ENCODE measurements at places on chromosomes 2 and 18.

GRCh38 chr2:185373229-185373628 lies 365.4 kb upstream of the FSIP2 start:
- DNase-seq, result no peak

GRCh38 chr18:159037-159652 lies 788 bp downstream of the USP14 start:
- no peak for DNase-seq

- no peak for DNase-seq
Measured at GRCh38 chr2:29583104-29583503, 338.3 kb downstream of the ALK start.

DNA sequence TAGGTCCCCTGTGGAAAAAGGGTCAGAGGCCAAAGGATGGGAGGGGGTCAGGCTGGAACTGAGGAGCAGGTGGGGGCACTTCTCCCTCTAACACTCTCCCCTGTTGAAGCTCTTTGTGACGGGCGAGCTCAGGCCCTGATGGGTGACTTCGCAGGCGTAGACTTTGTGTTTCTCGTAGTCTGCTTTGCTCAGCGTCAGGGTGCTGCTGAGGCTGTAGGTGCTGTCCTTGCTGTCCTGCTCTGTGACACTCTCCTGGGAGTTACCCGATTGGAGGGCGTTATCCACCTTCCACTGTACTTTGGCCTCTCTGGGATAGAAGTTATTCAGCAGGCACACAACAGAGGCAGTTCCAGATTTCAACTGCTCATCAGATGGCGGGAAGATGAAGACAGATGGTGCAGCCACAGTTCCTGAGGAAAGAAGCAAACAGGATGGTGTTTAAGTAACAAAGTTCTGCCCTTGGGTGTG lies 165.8 kb downstream of the RPIA start:
- no peak for DNase-seq

GRCh38 chr2:213233438-213234330 lies 50.6 kb upstream of the SPAG16 start:
- no peak for DNase-seq

DNA sequence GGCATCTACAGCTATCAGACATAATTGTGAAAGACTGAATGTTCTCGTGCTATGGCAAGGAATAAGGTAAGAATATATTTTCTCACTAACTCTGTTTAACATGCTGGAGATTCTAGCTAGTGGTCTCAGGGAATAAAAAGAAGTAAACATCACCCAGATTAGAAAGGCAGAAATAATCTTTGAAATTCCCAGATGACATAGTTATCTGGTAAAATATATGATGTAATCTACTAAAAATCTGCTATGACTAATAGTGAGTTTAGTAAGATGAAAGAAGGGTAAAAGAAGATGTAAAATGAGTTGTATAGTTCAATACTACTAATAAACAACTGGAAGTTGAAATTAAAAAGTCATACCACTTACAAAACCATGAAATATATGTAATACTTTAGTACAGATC lies 134.2 kb downstream of the DSC3 start:
- no peak for DNase-seq

- no peak for DNase-seq
Measured at GRCh38 chr2:43251171-43251731, 24.8 kb upstream of the ZFP36L2 start.

DNA sequence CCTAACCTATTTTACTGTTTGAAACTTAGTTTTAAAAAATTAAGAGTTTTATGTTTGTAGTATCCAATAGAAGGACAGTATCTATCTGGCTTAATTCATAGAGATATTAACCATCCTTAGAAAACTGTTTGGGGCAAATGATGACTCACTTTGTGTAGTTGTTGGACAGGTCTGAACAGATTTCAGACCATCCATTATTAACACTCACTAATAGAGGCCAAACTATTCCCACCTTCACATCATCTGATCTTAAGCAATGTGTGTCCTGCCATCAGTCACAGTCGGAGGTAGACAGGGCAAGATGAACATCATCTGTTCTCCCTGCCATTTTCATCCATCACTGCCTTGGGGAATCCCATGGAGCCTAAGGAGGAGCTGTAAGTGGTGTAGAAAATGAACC lies 164.6 kb upstream of the DCC start:
- no peak for DNase-seq

DNA sequence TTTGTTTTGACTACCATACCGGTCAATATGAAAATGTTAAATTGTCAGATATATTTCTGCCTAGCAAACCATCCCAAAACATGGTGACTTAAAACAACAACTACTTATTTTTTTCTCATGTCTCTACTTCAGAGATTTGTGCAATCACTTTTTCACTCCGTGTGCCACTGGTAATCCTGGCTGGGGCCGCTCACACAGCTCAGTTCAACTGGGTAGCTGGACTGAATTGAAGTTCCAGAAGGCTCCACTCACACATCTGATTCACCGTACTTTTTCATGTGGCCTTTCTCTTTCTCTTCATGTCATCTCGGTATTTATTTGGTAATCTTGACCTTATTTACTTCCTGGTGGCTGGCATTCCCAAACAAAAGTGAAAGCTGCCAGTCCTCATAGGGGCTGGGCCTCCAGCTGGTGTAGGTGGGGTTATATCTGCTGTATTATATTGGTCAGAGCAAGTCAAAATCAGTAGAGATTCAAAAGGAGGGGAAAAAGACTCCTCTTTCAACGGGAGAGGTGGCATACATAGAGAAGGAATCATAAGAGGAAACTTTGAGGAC lies 513.9 kb upstream of the NXPH2 start:
- no peak for DNase-seq

DNA sequence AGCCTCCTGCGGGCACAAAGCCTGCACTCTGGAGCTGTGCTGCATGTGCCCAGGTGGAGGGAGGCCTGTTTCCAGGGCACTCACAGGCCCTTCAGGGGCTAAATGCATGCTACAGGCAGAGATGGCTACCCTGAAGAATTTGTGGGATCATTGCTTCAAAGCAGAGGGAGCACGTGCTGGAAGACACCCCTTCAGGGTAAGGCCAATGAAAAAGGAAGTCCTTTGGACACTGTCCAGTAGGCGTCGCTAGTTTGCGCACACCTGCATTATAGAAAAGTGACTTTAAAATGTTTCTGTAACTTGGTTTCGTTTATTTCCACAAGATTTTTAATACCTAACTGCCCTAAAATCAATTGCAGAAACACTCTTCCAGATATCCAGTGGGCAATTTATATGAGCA lies 325.3 kb downstream of the ZNF516 start:
- no peak for DNase-seq

DNA sequence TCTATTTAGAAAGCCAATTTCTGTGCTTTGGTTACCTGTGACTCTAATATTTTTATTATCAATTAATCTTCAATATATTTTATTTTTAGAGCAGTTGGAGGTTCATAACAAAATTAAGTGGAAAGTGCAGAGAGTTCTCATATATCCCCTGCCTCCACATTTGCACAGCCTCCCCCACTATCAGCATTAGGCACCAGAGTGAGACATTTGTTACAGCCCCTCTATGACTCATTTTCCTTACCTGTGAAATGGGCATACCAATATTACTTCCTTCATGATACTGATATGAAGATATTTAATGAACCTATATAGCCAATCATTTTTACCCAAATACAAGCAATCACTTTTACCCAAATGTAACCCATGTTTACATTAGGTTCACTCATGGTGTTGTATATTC lies 34.0 kb upstream of the CYTIP start:
- DNase-seq, result no peak

GRCh38 chr2:25957743-25958142 lies 24.6 kb downstream of the KIF3C start:
- DNase-seq, result no peak

GRCh38 chr18:59063300-59063906 lies 76.3 kb upstream of the SEC11C start:
- no peak for DNase-seq

- DNase-seq, result no peak
Measured at GRCh38 chr18:58611395-58612131, 17.3 kb downstream of the ALPK2 start.

DNA sequence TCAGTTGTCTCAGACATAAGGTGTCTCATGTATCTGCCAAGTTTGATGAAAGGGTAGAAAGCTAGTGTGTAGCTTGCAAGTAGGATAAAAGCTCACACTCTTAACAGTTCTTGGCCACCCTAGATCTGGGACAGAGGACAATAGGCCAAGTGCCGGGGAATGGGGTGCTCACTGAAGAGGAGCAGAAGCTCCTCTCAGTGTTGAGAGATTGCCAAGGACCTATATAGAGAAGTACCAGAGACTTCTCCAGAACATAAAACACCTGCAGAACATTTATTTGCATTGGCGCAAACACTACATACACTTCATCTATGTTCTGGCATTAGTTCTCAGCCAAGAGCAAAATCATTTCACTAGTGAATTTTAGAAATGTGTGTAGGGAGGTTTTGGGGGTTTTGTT lies 2.9 kb upstream of the GTF3C3 start:
- no peak for DNase-seq

DNA sequence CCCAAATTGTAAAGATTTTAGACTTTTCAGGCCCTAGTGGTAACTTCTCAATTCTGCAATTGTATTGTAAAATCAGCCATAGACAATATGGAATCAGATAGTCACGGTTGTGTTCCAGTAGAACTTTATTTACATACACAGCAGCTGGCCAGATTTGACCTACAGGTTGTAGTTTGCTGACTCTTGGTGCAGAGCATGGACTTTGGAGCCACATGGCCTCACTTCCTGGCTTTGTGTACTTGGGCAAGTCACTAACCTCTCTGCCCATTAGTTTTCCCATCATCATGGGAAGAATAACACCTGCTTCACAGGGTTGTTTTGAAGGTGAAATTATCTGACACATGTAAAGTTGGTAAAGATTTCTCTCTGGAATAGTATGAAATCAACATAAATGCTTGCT lies 147.6 kb downstream of the TMEM200C start:
- DNase-seq, result no peak

GRCh38 chr18:46754188-46754587 lies 2.7 kb downstream of the ST8SIA5 start:
- DNase-seq, result no peak

DNA sequence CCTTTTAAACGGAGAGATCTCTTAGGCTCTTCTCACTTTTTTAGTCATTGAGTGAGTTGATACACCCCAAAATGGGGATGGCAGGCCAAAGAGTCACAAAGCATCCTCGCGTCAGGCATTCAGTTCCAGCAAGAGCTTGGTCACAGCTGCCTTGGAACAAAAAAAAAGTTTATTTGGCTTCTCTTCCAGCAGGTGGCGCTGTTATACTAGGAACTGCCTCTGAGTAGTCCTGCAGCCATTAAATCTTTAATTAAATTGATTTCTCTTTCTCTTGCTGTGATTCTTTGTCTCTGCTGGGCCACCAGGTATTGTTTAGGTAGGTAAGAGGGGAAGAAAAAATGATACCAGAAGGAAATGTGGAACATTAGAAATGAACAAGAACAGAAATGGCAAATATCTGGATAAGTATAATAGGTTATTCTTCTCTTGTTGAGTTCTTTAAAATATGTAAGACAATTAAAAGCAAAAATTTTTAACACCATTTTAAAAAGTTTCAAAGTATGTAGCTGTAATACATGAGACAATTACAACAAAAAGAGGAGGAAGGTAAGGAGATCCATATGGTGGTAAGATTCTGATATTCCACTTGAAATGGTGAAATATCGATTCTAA lies 175.1 kb downstream of the GALNT1 start:
- no peak for DNase-seq

DNA sequence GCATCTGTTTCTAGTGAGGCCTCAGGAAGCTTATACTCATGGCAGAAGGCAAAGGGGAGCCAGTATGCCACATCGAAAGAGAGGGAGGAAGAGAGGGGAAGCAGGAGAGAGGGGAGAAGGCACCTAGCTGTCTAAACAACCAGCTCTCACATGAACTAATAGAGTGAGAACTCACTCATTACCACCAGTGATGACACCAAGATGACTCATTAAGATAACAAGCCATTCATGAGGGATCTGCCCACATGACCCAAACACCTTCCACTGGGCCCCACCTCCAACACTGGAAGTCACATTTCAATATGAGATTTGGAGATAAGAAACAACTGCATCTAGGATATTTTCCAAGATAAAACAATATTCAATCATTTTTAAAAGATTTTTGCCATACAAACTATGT lies 753.9 kb upstream of the ZEB2 start:
- no peak for DNase-seq

DNA sequence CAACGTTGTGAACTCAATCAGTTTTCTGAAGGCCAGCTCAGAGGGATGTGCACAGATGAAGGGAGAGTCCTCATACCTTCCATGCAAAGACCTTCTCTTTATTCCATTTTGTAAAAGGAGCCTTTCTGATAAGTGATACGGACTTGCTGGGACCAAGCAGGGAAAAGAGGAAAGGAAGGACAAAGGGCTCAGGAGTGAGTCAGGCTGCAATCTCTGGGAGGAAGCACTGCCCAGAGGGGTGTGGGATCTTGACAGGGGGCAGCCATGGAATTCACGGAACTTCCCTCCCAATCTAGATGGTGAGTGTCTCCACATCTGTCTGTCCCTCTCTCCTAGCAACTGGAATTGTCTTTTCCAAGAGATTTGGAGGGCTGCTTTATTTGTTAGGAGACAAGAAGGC lies 281.4 kb upstream of the CELF4 start:
- no peak for DNase-seq

DNA sequence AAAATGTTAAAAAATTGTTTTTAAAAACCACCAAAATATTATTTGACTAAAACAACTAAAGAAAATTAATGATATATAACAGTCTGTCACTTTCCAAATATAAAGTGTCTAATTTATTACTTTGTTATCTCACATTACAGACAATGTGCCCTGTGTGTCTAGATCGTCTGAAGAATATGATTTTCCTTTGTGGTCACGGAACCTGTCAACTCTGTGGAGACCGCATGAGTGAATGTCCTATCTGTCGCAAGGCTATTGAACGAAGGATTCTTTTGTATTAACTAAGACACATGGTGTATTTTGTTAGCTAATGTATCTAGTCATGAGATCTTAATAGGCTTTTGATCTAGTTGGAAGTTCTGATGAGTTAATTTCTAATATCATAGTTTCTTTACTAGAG lies 123.8 kb downstream of the MIB1 start:
- DNase-seq, result no peak

GRCh38 chr2:85143463-85144082 lies 10.4 kb downstream of the TCF7L1 start:
- no peak for DNase-seq

GRCh38 chr2:241103176-241103595 lies 1.1 kb upstream of the MTERF4 start:
- no peak for DNase-seq

DNA sequence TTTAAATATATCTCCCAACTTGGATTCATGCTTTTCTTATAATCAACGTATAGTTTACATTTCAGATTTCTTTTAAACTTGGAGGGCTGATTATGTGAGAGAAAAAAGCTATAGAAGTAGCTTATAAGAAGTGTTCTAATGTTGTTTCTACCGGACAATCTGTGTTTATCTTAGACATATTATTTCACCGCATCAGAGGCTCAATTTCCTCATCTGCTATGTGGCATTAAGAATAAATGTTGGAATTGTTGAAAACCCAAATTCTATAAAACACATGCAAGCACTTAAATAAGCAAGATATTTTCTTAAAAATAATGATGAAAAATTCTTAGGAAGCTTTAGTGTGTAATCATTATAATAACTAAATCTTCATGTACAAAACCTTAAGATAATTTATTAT lies 407.9 kb downstream of the HRH4 start:
- no peak for DNase-seq

- DNase-seq, result no peak
Measured at GRCh38 chr2:226508683-226509082, 290.9 kb downstream of the IRS1 start.

- DNase-seq, result no peak
Measured at GRCh38 chr2:100072503-100072902, 69.9 kb downstream of the AFF3 start.
